Effector memory CD8-positive, alpha-beta T cell (primary cell): ENCODE measurements at places on chromosomes 2 and 18.

DNA sequence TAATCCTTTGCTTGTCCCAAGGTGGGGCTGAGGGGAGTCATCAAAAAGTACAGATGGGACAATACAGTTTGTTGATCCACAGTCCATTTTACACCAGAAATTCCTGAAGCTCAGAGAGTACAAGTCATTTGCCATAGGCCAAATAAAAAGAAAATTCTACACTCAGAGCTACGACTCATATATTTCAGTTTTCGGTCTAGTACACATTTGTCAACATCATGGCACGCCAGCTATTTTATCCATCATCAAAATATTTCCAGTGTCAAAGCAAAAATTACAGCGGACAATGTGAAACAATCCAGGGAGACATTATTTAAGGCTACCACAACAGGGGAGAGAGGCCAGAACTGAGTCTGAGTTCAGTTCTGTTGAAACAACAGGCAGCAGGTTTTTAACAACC is 587.5 kb upstream of the DSEL start:
- DNase-seq: no peak

DNA sequence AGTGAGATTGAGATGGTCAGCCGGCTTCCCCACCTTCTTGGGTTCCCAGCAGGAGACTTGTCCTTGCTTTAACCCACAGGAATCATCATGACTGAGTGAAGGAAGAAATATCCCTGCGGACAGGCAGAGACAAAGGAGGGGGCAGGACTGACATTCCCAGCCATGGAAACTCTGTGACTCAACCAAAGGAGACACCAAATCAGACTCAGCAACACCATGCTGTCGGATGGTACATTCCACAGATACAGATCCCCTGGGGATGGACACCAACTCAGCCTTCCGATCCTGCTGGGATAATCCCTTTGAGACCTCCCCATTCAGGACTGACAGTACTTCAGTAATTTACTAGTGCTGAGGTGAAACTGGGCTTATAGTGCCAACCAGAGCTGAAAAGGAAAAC is 518.3 kb downstream of the XIRP2 start:
- no peak for DNase-seq

DNA sequence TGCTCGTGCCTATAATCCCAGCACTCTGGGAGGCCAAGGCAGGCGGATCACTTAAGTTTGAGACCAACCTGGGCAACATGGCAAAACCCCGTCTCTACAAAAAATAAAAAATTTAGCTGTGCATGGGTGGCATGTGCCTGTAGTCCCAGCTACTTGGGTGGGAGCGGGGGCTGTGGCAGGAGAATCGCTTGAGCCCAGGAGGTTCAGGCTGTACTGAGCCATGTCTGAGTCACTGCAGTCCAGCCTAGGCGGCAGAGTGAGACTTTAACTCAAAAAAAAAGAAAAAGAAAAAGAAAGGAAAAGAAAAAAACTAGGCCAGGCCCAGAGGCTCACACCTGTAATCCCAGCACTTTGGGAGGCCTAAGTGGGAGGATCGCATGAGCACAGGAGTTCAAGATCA is 30.8 kb downstream of the TWSG1 start:
- DNase-seq: no peak

- DNase-seq: no peak
Measured at GRCh38 chr2:105788670-105789290, 44.1 kb downstream of the NCK2 start.

DNA sequence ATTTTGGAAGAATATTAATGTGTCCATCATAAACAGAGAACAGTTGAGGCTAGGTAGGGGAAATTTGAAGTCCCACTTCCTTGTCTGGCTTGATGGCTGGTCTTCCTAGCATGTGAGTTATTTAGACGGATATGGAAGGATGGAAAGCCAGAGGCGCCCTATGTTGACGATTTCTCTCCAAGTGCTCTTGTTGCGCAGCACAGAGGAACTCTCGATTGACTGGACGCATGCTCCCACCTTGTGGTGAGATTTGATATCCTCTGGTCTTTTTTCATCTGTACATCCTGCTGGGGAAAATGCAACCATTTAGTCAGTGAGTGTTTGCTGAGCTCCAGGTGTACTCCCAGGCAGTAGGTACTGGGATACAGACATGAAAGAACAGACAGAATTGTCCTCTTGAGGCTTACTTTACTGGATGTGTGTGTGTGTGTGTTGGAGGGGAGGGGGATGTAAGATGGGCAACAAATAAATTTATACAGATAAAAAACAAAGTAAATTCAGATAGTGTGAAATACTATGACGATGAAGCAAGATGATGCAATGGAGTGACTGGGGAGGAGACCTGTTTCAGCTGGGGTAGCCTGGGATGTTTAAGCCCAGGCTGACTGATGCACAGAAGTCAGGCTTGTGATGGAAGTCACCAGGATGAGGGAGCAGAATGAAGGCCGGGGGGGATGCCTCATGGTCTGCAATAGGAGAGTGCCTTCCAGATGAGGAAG is 137.2 kb downstream of the TRIM43 start:
- no peak for DNase-seq
